Endothelial cell (in vitro differentiated cells): ENCODE measurements at places on chromosomes 7 and 10. TPM values are rescaled to one million over a fixed set of nuclear protein-coding genes. Genes with fewer than 3 reads are reported as not detected.

ARHGAP19 gene
- total RNA-seq, result 19.8 TPM

EPO gene
- total RNA-seq, result 0.33 TPM

ABI1 gene
- total RNA-seq, result 67.5 TPM

PAPSS2 gene
- total RNA-seq, result 31.0 TPM

SPDYE1 gene
- total RNA-seq, result not detected

GRCh38 chr7:45917064-45917463 is 4.0 kb downstream of the IGFBP3 start:
- no peak for DNase-seq

- DNase-seq, result no peak
Observed at GRCh38 chr7:106119719-106120118, 7.6 kb upstream of the SYPL1 start.

- no peak for DNase-seq
Observed at GRCh38 chr10:71881647-71882355, 30.8 kb upstream of the PSAP start.

GRCh38 chr7:22633954-22634474 is 93.0 kb upstream of the IL6 start:
- no peak for DNase-seq

DNA sequence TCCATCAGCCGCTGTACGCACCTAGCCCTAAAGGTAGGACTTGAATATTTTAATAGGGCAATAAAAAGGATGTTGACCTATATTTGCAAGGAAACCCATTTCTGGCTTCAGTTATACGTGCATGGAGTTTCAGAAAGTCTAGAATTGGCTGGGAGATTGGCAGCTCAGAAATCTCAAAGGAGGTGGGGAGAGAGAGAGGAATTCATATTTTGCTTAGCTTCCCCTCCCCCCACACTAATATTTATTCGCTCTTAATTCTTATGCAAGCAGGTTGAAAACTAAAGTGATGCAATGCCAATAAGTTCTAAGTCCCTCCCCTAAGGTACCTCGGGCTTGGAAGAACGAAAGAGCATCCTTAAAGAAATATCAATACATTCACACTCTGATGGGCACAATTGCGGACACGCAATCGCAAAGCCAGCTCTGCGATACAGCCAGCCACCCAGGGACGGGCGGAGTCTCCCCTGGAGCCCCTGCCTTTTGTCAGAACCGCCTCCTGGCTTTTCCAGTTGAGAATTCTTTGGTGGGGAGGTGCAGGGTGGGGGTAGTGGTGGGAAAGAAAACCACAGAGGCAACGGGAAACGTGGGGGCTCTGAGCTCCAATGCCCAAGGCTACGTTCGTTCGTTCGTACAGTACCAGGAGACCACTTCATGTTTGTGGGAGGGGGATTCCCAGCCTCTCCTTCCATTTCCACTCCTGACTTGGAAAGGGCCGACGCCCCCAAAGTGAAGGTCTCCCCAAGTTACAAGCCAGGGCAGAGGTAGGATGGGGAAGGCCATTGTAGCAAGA is 1.3 kb downstream of the SHH start:
- no peak for DNase-seq

DNA sequence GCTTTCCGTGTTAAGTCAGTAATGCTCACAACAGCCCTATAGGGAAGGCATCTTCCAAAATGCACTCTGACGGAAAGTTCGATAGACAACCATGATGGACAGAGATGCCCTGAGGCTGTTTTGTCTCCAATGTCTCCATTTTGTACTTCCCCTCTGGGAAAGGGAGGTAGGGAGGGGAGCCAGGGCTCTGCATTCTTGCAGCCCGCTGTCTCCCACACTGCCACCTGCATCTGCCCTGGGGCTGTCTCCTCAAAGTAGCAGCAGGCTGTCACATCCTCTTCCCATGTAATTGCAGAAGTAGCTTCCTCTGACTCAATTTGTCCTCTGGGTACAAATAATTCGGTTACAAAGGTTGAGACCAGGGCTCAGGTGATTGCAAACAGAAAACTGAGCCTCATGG is 131.4 kb downstream of the GPAM start:
- no peak for DNase-seq

DNA sequence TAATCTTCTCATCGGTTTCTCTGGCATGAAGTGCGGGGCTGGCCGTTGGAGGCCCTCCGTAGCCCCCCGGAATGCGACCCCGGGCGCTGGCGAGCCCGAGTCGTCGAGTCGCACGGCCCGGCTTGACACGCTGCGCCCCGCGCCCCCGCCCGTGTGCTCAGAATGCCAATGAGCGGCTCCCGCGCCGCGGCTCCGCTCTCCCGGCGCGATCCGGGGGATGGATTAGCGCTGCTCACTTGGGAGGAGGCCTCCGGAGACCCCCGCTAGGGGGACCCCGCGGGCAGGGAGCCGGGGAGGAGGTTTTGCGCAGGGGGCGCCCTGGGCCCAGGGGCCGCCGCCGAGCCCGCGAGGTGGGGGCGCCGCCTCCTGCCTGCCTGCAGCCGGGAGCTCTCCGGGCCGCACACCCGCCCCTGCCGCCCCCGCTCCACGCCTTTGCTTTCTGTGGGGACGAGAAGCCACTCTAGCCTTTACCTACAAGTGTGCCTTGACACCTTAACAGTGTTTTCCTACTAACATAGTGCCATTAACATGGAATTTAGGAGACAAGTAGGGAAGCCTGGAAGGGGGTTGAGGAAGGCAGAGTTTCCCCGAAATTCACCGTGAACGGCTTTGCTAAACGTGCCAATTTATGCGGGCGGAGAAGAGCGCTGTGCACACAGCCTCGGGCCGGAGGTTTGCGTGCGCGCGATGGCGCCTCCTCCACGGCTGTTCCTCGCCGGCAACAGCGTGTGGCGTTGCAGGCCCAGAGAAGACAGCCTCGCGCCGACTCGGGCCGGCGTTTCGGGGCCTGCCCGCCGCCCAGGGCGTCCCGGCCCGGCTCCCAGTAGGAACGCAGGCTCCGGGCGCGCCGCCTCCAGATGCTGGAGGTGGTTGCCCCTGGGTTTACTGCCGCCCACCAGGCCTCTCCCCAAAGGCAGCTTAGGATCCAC is 7.1 kb downstream of the SHH start:
- DNase-seq, result peak; percentile 94

DNA sequence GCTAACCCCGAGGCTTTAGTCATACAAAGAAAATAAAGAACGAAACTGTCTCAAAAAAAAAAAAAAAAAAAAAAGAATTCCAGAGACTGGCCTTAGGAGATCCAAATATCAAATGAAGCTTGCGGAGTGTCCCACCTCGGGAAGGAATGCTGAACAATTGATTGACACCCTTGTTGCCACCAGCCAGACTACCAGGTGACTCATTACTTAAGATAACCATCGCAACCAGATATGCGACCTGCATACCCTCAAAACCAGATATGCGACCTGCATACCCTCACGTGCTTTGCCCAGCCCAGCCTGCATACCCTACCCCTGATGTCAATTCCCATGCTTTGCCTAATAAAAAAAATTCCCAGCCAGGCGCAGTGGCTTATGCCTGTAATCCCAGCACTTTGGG is 2.7 kb upstream of the PRKRIP1 start:
- no peak for DNase-seq

DNA sequence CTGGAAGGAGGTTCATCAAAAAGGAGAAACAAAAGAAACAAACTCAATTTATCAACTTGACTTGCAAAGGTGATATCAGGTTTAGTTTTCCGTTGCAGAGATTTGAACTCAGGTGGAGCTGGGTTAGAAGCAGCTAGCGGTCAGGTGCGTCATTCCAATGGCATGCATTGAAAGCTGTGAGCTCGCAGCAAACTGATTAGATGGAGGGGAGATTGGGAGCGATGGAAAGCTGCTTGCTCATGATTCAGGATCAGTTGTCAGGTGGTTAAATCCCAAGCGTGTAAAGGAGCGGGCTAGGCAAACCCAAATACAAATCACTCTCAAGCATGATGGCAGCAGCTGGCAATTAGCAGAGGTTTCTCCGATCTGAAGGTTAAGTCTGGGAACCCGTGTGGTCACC is 49.3 kb upstream of the AFAP1L2 start:
- DNase-seq, result no peak
